ENCODE measurements at places on chromosomes 13 and 19.

GRCh38 chr19:16078759-16079707 lies 2.7 kb downstream of the TPM4 start:
- peak; percentile 47 for DNase-seq

GRCh38 chr13:98083507-98083906 lies 59.4 kb upstream of the FARP1 start:
- DNase-seq, result no peak

DNA sequence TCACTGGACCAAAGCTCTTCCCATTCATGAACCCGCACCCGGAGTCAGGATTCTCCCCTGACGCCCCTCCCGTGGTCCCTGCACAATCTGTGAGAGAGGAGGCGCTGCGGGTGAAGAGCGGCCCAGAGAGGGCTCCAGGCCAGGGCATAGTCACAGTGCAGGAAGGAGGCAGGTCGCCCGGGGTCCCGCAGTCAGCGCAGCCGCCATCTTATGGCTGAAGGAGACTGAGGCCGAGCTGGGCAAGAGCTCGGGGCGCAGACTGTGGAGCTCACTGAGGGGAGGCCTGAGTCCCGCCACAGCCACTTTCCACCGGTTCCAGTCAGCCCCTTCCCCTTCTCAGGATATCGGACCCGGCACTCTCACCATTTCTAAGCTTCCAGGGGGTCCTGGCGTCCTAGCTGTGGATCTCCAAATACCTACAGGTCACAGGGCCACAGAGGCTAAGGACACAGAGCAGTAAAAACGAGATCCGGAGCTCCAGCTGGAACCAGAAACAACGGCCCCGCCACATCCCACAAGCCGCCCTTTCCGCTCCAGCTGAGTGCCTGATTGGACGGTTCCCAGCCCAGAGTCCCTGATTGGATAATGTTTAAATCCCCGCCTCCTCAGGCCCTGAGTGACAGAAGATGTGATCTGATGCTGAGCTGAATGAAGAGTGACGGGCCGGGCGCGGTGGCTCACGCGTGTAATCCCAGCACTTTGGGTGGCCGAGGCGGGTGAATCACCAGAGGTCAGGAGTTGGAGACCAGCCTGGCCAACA lies at the start of gene ZNF99:
TSS of gene ZNF99 (minus strand) at position 501 of the 760 bp plus-strand sequence. CDS start at position 366, 135 bp downstream.
- DNase-seq, result no peak

DNA sequence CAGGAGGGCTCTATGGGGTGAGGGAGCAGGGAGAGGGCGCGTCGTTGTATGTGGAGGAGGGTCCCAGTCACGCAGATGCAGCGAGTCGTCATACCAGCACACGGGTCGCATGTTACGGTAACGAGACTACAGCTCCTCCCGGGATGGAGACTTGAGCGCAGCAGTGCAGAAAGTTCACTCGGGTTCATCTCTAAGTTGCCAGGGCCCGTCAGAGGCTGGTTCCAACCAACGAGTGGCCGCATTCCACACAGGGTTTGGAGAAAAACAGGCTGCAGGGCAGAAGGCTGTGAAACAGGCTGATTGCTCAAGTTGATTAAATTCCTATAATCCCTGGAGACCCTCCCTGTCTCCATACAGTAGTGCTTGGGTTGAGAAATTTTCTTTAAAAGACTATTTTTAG lies 21.9 kb upstream of the TTYH1 start:
- no peak for DNase-seq

GRCh38 chr13:46235286-46235685 lies 23.6 kb downstream of the LRRC63 start:
- DNase-seq, result no peak

- DNase-seq, result no peak
Measured at GRCh38 chr19:11451327-11451870, 16.0 kb downstream of the PRKCSH start.

- DNase-seq, result no peak
Measured at GRCh38 chr19:12778017-12778904, 2.9 kb upstream of the HOOK2 start.

All from stimulated activated CD4-positive, alpha-beta T cell treated with anti-CD3 and anti-CD28 coated beads, Interleukin-12 subunit alpha, Interleukin-12 subunit beta, amount 100 ng/mL, for 48 hours (primary cell).